RPMI8226 (cell line): ENCODE measurements at places on chromosomes 3 and 15.

- DNase-seq = no peak
These were observed 78.1 kb downstream of the STT3B start for GRCh38 chr3:31610700-31611275.

DNA sequence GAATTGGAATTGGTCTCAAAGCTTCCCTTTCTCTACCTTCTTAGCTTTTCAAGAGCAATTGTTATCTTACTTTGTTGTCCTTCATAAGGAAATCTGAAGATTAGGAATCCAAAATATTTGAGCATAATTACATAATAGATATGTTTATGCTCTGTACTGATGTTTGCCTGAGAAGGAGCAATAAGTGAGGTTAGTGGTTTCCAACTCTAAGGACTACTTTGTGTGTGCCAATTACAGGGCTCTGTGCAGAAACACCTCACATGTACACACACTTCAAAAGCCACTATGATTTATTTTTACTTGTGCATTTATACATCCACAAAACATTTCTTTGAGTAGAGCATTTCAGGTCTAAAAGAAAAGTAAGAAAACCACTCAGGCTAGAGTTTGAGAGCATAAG, 49.9 kb downstream of the MME start:
- DNase-seq = no peak

- DNase-seq = no peak
These were observed 14.3 kb upstream of the IL20RB start for GRCh38 chr3:136943436-136943835.

- DNase-seq = peak; percentile 59
These were observed 8.8 kb downstream of the DLL4 start for GRCh38 chr15:40937762-40938535.

DNA sequence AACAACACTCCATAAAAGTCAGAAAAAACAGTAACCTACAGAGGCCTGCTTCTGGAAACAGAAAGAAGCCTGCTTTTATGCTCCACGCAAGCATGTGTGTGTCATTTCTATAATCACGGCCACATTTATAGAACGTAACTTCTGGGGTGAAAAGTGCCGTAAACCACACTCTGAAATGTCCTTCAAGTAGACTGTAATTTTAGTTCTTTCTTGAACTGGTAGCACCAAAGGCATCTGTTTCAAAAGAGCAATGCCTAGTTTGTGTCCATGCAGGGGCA, 19.5 kb upstream of the CMTM7 start:
- DNase-seq = no peak

DNA sequence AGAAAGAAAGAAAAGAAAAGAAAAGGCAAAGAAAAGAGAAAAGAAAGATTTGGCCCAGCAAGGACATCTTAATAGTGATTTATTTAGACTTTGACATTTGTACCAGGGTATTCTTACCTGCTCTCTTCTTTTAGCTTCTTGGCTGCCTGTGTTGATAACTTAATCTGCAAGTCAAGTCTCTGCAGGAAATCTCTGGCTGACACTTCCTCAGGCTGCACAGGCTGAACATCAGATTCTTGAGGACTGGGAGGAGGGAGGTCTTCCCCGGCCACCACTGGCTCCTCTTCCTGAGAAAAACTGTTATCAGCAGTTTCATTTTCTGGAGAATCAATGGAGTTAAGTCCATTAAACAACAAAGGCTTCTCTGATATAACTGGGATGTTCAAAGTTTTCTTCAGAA, 12.8 kb downstream of the LYSMD2 start:
- no peak for DNase-seq

DNA sequence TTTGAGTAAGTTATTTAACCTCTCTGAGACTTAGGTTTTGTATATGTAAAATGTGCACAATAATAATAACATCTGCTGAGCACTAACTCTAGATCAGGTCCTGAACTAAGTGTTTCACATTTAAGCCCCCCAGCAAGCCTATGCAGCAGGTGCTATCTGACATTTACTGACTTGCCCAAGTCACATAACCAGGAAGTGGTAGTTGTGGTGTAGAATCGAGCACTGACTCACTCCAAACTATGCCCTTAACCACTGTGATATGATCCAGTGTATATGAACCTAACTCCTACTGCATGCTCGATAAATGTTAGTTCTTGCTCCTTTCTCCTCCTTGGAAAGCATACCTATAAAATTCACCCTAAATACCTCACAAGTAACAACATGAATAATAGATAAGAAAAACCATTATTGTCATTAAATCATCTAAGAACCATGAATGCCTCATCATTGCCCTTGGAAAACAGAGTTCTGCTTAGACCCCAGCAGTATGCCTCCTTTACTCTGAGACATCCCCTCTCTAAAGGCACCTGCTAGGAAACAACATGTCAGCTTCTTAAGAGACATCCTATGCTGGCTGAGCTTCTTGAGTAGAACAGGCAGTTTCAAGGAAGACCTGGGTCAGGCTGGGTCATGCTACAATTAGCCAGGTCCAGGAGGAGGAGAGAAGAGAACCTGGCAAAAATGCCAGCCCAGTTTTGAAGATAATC, 3.0 kb upstream of the SHC4 start:
- DNase-seq = no peak

GRCh38 chr3:127588806-127589577, 1.5 kb downstream of the TPRA1 start:
- no peak for DNase-seq

- no peak for DNase-seq
These were observed 49.2 kb upstream of the P3H2 start for GRCh38 chr3:190169877-190170276.

DNA sequence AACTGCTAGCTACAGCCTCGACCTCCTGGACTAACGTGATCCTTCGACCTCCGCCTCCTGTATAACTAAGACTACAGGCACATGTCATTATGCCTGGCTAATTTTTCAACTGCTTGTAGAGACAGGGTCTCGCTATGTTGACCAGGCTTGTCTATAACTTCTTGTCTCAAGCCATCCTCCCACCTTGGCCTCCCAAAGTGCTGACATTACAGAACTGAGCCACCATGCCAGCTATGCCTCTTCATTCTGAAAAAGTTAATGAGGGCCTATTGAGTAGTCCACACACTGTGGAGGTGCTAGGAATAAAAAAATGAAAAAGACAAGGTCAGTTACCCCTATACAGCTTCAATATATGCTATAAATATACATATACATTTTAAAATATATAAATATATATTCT, 18.3 kb upstream of the EPHA6 start:
- no peak for DNase-seq

DNA sequence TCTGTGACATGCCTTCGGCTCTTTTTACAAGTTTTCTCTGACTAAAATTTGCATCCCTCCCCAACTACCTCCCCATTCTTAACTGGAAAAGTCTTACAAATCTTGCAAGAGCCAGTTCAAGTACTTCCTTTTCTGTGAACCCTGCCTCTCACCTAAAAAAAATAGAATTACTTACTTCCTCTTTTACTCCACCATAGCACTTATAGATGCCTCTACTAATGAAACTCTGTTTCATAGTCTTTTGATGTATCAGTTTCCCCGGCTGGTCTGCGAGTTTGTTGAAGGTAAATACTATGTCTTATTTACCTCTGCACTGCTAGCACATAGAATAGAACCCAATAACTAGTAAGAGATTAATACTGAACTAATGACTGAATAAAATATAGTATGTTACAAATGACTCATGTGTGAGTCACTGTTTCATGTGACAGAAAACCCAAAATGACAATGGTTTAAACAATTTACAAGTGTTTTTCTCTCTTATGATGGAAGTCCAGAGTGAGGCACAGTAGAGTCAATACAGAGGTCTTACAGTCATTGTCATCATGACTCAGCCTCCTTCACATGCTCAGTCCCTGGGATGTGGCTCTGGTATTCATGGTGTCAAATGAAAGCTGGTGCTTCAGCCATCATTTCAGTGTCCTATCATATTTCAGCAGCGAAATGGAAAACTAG, 393.5 kb downstream of the RSL24D1 start:
- DNase-seq = peak; percentile 59

DNA sequence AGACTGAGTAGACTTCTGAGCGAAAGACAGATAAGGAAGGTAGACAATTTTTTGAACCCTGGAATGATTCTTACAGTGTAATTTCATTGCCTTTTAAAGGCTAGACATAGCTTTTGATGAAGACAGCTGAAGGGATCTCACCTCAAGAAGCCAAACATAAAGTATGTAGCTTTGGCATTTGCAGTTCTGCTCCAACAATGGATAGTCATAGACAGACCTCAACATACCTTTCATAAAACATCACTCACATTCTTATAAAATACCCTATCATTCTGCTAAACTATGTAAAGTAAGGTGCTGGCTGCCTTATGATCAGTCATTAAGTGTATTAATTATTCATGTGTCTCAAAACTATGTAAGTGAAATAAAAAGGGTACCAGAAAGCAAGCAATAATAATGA, 70.0 kb downstream of the UBE3A start:
- DNase-seq = no peak

DNA sequence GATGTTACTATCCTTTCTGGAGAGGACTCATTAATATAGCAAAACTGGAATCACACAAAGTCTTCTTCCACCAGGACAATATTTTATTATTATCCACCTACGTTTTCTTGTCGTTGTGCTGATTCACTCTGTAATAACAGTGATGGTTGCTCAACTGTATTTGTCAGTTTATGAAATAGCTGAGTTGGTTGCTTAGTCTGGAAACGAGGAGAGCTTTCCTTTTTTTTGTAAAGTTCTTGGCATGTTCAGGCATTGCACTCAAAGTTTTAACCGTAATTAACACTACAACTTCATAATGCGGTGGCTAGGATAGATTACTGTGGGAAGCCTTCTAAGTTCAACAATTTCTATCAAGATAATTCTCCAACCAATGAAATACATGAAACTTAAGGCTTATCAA, 131.2 kb downstream of the RAP2B start:
- no peak for DNase-seq

DNA sequence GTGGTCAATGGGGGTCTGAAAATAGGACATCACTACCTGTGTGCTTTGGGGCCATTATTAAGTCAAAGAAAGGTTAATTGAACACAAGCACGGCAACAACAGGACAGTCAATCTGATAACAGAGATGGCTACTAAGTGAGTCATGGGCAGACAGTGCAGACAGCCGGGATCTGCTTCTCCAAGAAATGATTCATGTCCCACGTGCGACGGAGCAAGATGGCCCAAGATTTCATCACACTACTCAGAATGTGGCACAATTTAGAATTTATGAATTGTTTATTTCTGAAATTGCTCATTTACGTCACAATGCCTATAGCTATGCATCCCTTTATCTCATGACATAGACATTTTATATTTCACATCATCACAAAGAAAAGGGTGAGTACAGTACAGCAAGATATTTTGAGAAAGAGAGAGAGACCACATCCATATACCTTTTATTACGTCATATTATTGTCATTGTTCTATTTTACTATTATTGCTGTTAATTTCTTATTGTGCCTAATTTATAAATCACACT, 770.6 kb upstream of the NR2F2 start:
- no peak for DNase-seq

DNA sequence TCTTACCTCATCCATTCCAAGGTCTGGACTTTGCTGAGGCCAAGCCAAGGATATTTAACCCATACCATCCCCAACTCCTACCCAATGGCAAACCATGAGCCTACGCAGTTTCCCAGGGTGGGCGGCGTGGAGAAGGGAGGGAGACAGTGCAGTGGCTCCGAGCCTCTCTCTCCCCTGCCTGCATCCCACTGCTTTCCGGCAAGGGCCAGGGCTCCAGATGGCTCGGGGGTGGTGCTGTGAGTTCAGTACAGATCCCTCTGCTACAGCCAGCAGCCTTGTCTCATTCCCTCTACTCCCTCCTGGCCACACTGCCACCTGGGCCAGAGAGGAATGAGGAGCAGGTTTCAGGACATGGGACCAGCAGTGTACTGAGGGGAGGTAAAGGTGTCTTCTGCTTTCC, 44.3 kb upstream of the APEH start:
- DNase-seq = no peak

DNA sequence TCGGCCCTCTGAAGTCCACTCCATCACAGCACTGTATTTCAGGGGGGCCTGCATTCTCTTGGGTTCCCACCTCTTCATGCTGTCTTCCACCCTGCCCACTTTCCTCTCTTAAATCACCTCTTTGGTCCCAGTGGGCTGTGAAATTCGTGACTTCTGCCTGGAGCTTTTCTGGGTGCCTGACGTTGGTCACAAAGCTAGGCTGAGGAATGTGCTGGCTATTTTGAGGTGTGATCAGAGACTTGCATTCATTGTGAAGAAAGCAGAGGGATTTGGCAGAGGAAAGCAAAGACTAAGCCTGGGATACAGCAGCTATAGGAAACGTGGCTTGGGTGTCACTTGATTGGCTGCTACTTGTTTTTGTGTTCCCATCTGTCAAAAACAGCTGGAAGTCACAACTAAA, 202.5 kb downstream of the SATB1 start:
- no peak for DNase-seq

DNA sequence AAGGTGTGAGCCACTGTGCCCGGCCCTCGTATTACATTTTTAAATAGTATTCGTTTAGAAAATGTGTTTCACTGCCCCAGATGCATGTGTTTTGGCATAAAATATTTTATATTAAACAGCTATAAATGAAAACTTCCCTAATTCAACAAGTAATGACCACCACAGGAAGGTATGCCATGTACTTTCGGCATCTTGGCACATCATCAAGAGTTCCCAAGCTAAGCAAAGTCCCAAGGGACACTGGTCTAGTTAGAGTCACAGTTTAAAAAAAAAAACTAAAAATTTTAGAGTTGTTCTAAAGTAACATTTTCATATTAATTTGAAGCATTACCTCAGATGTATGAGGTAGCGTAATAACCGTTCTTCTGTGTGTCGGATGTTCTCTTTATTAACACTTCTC, 15.6 kb upstream of the ARPP19 start:
- DNase-seq = no peak

DNA sequence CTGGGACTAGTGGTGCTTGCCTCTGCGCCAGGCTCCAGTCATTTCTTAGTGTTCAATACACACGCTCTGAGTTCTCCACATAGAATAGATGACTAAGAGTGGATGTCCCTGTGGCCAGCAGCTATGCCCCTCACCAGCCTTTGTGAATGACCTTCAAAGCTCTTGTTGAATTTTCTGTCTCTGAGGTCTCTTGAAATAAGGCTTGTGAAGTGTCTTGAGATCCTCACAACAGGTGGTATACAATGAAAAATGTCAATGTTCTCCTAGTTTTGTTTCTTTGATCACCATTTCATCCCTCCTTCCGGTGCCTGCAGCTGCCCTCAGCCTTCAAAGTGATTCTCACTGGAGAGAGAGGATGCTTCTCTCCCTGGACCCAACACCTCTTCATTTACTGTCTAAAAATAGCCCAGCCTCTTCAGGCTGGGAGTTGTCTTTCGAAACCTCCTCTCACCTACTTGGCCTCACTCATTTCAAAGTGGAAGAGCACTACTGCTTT, 5.4 kb downstream of the MAPKBP1 start:
- no peak for DNase-seq

GRCh38 chr15:89112341-89112971, 24.2 kb downstream of the ABHD2 start:
- peak; percentile 83 for DNase-seq

- no peak for DNase-seq
These were observed 75.5 kb downstream of the DPH6 start for GRCh38 chr15:35470441-35470840.

GRCh38 chr15:65363306-65363705, 14.5 kb downstream of the IGDCC3 start:
- DNase-seq = no peak

GRCh38 chr3:176927706-176928581, 269.3 kb downstream of the TBL1XR1 start:
- DNase-seq = no peak

GRCh38 chr3:172213904-172214303, 174.5 kb downstream of the FNDC3B start:
- no peak for DNase-seq

GRCh38 chr3:195172039-195172684, 98.8 kb downstream of the XXYLT1 start:
- DNase-seq = no peak
